Transverse colon (tissue), 4 donors: ENCODE measurements at places on chromosomes 1 and 21. TPM values are rescaled to one million over a fixed set of nuclear protein-coding genes. Genes with fewer than 3 reads are reported as not detected.

Gene GJA9
- 0.41 TPM for total RNA-seq

Gene AK5
- total RNA-seq = not detected

Gene AVPR1B
- not detected for total RNA-seq

Gene SH3BGR
- total RNA-seq = 15.7 TPM

Gene DNAJC28
- total RNA-seq = not detected

Gene SLC16A4
- total RNA-seq = not detected

Gene OR2L13
- not detected for total RNA-seq

Gene OR2L5
- total RNA-seq = not detected

Gene BTBD8
- total RNA-seq = 6.7 TPM

Gene PTPN7
- total RNA-seq = 5.2 TPM

Gene LRRC71
- total RNA-seq = not detected

GRCh38 chr1:40462956-40463590 is 12.8 kb downstream of the ZFP69B start:
- H3K4me3 ChIP-seq = no peak overlapping the region
- peaks cover 42% of the 10 kb centered on the region for H3K36me3 ChIP-seq

DNA sequence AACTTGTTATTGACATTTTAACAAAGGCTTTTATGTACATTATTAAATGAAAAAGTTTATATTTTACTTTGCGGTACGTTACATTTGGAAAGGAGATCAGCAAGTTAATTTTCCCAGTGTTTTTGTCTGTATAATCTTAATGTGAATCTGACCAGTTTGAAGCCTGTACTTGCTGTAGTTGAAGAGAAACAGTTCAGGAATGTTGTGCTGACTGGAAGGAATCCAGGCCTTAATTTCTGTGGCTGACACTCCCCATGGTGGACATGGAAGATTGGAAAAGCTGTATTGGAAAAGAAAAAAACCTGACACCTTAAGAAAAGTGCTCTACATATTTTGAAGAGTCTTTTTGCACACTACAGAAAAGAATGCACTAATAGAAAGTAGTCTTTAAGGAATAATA is 15.5 kb downstream of the LEPR start:
- H3K36me3 ChIP-seq = peaks cover 12% of the 10 kb centered on the region
- H3K4me3 ChIP-seq = no peak overlapping the region
- H3K4me1 ChIP-seq = no peaks in the 10 kb centered on the region
- no peak overlapping the region for H3K27ac ChIP-seq
- no peak for DNase-seq

DNA sequence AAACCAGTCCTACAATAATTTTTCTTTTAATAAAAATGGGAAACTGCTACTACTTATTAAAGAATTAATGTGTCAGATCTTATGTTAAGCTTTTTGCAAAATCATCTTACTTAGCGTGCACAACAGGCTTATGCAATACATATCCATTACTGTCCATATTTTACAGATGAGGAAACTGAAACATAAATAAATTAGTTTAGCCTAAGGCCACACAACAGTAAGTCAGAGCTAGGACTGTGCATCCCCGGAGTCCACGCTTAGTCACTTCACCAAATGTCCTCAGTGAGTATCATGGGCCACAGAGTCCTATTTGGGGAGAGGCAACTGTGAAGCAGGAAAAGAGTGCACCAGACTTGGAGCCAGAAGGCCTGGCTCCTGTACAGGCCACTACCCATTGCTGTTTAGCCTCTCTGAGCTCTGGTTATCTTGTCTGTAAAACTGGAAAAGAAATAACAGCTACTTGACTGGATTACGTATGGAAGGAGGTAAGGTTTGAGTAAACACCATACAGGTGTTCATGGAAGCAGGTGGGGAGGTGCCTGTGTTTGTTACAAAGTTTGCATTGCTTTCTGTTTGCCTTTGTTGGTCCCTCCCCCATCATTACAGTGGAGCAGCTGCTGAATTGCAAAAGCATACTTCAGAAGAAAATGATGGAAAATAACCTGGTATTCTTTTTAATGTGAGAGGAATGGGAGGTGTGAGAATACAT is 192.8 kb downstream of the FCRL5 start:
- H3K36me3 ChIP-seq = no peaks in the 10 kb centered on the region
- H3K4me1 ChIP-seq = peaks cover 6% of the 10 kb centered on the region
- no peak overlapping the region for H3K4me3 ChIP-seq
- H3K27me3 ChIP-seq = no peaks in the 10 kb centered on the region
- DNase-seq = peak; percentile 27

GRCh38 chr1:47184090-47184821 is 5.6 kb downstream of the PDZK1IP1 start:
- peaks cover 10% of the 10 kb centered on the region for H3K27me3 ChIP-seq
- no peak for DNase-seq
- peaks cover 17% of the 10 kb centered on the region for H3K4me1 ChIP-seq
- no peaks in the 10 kb centered on the region for H3K36me3 ChIP-seq

DNA sequence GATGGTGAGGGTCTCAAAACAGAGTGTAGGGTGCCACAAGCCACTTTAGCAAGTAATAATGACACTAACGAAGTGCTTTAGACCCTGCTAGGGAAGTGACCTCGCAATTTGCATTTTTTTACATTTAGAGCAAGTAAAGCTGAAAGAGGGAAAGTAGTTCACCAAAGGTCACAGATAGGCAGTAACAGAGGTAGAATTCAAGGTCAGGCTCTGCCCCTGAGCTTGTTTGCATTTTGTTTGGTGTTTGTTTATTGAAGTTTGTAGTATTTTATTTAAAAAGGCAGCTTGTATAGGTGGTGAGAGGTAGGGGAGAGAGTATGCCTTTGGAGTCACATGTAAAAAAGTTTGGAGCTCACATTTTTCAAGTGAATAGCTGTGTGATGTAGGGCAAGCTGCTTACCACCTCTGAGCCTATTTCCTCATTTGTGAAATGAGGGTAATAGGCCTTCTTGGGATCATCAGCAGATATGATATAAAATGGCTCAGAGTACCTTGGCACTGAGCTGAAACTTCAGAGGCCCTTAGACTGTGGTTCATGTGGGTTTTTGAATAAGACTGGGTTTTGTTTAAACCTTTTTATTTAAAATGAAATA is 142.5 kb downstream of the TRABD2B start:
- DNase-seq = no peak
- H3K4me3 ChIP-seq = no peak overlapping the region
- H3K36me3 ChIP-seq = no peaks in the 10 kb centered on the region
- H3K27me3 ChIP-seq = no peaks in the 10 kb centered on the region

- no peak overlapping the region for H3K4me3 ChIP-seq
- H3K27me3 ChIP-seq = no peaks in the 10 kb centered on the region
- no peak for DNase-seq
- no peaks in the 10 kb centered on the region for H3K4me1 ChIP-seq
These were observed 502.3 kb downstream of the NUF2 start for GRCh38 chr1:163824006-163824405.

DNA sequence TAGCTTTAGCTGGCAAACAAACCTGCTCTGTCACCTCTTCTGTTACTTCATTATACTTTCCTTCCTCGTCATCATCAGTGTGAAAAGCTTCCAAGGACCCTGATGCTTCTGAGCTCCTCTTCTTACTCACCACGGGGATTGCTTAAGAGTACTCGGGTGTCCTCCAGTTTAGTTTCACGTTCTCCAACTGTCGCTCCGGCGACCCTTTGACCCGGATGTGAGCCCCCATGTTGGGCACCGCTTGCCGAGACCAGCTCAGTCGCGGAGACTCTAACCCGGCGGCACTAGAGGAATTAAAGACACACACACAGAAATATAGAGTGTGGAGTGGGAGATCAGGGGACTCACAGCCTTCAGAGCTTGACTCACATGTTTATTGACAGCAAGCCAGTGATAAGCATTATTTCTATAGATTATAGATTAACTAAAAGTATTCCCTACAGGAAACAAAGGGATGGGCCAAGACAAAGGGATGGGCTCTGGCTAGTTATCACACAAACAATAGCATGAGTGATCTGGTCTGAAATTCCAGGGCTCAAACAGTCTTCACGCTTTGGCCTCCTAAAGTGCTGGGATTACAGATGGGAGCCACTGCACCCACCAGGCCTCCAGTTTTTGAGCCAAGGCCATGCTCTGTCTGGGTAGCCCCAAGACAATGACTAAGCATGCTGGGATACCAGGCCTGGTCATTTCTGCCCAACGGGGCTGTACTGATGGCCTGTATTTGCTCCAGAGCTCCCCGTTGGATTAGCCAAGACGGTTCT is 30.1 kb upstream of the ENO1 start:
- DNase-seq = no peak
- H3K36me3 ChIP-seq = no peaks in the 10 kb centered on the region
- H3K27me3 ChIP-seq = no peaks in the 10 kb centered on the region
- H3K4me1 ChIP-seq = no peaks in the 10 kb centered on the region
- no peak overlapping the region for H3K27ac ChIP-seq

- no peak overlapping the region for H3K27ac ChIP-seq
- DNase-seq = no peak
- no peak overlapping the region for H3K4me3 ChIP-seq
- H3K4me1 ChIP-seq = no peaks in the 10 kb centered on the region
- no peaks in the 10 kb centered on the region for H3K36me3 ChIP-seq
These were observed 10.4 kb downstream of the KLHDC7A start for GRCh38 chr1:18491168-18491567.

DNA sequence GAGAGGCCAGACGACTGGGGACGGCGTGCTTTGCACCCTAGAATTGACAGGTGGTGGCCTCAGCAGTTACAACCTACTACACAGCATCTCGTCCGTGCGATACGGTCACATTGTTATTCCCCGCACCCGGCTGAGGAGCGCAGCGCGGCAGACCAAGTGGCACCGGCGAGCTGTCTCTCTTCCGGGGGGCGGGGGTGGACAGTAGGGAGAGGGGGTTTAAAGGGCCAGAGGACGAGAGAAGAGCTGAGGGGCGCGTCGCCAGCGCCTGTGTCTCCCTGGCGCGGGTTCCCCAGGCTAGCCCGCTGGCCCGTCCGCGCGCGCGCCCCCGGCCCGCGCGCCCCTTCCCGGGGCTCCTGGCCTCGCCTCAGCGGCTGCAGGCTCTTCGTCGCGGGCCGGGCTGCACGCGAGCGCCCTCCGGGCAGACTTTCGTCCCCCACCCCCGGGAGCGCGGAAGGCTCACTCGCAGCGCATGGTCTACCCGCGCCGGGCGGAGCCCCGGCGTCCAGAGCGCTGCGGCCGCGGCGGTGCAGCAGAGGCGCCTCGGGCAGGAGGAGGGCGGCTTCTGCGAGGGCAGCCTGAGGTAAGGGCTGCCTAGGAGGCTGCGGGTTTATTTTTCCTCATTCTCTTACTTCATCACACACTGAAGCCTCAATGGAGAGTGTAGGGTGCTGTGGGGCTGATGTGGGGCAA is at the start of gene PDE4B:
Gene PDE4B, plus strand, starts transcription at position 227 of the 690 bp plus-strand sequence.
- H3K4me1 ChIP-seq = no peaks in the 10 kb centered on the region
- H3K4me3 ChIP-seq = peak within 1 kb of the TSS; percentile 30
- H3K27me3 ChIP-seq = peaks cover 50% of the 10 kb centered on the region
- peak; percentile 24 for DNase-seq
- no peak within 1 kb of the TSS for H3K27ac ChIP-seq

DNA sequence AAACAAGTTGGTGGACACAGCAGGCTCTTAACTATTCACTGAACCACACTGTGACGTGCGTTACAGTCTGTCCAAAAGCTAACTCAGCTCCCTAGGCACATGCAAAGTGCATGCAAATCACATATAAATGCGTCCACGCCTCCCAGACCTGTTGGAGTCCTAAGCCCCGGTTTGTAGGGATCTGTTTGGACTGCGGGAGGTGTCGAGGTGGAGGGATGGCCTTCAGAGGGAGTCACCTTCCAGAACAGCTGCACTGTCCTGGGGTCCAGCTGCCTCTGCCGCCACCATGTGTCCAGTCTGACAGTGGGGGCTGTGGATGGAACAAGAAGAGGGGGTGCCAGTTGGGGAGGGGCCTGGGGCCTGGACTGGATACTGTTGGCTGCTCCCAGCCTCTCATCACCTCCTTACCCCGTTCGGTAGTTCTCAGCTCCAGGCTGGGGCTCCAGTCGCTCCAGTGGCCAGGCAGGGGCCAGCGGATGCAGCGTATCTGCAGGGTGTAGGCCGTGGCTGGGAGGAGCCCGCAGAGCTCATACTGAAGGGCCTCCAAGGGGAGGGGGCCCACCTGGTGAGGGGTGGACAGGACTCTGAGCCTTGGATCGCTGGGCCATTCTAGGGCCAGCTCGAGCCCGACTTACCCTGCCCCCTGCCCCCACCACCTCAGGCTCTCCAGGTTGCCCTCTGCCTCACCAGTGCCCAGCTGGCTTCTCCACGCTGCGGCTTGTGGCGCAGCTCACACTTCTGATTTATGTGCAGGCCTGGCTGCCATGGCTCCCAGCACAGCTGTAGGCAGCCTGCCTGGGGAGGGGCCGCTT is 7.9 kb upstream of the MRPS15 start:
- H3K4me3 ChIP-seq = no peak overlapping the region
- no peak for DNase-seq
- no peak overlapping the region for H3K27ac ChIP-seq
- no peaks in the 10 kb centered on the region for H3K4me1 ChIP-seq
- no peaks in the 10 kb centered on the region for H3K36me3 ChIP-seq

DNA sequence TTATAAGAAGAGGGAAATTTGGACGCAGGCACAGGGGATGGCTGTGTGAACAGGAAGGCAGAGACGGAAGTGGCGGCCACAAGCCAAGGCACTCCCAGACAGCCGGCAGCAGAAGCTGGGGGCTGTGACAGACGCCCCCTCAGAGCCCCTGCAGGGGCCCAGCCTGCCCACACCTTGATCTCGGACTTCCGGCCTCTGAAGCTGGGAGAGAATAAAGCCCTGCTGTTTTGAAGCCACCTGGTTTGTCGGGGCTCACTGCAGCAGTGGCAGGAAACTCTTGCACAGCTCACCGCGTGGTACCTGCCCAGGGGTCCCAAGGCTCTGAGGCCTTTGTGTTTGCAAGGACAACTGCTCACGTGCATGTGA is 13.7 kb downstream of the MEGF6 start:
- no peak overlapping the region for H3K27ac ChIP-seq
- H3K36me3 ChIP-seq = no peaks in the 10 kb centered on the region
- no peaks in the 10 kb centered on the region for H3K27me3 ChIP-seq
- DNase-seq = no peak
- H3K4me3 ChIP-seq = no peak overlapping the region
- peaks cover 20% of the 10 kb centered on the region for H3K4me1 ChIP-seq

GRCh38 chr1:15008783-15009729 is 144.5 kb upstream of the TMEM51 start:
- H3K36me3 ChIP-seq = no peaks in the 10 kb centered on the region
- peaks cover 5% of the 10 kb centered on the region for H3K4me1 ChIP-seq
- H3K27me3 ChIP-seq = no peaks in the 10 kb centered on the region

DNA sequence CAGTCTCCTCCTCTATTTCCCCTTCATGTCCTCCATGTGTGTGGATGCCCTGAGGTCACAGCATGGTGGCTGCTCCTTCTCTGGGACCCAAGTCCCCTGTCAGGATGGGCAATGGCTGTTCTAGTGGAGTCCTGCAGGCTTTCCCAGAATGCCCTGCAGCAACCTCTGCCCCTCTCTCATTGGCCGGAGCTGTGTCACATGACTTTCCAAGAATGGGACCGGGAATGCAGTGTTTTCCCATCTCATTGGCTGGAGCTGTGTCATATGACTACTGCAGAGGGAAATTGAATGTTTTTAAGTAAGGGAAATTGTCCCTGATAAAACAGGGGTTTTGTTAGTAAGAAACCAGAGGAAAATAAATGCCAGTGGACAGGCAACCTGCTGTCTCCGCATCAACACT is 365.9 kb downstream of the PTPRU start:
- no peak overlapping the region for H3K4me3 ChIP-seq
- DNase-seq = no peak
- no peak overlapping the region for H3K27ac ChIP-seq
- no peaks in the 10 kb centered on the region for H3K36me3 ChIP-seq
- H3K27me3 ChIP-seq = no peaks in the 10 kb centered on the region
- no peaks in the 10 kb centered on the region for H3K4me1 ChIP-seq

GRCh38 chr1:21828075-21828474 is 16.0 kb downstream of the LDLRAD2 start:
- H3K27ac ChIP-seq = no peak overlapping the region
- H3K4me1 ChIP-seq = no peaks in the 10 kb centered on the region
- no peaks in the 10 kb centered on the region for H3K36me3 ChIP-seq
- no peak overlapping the region for H3K4me3 ChIP-seq
- no peaks in the 10 kb centered on the region for H3K27me3 ChIP-seq
- no peak for DNase-seq
